Mucosa of gallbladder (tissue), 1 donor: ENCODE measurements at places on chromosomes 16 and 17. TPM values are rescaled to one million over a fixed set of nuclear protein-coding genes. Genes with fewer than 3 reads are reported as not detected.

DNA sequence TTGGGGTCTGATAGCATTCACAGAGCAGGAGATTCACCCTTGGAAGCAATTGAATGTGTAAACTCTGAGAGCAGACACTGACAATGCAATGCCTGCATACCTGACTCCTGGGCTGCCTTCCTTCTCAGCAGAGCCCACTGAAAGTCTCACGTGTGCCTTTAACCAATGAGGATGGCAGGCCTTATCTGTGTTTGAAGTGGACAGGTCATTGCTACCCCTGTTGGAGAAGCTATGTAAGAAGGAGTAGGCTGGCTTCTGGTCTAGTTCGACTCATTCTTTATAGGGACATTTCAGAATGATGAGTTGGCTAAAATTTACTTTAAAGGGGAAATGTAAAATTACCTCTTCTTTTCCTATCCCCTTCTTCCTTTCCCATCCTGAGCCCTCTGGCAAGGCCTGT lies 446.3 kb downstream of the SLC39A11 start:
- no peak for DNase-seq

GRCh38 chr16:70508752-70509151 lies 14.6 kb downstream of the COG4 start:
- DNase-seq, result no peak

DNA sequence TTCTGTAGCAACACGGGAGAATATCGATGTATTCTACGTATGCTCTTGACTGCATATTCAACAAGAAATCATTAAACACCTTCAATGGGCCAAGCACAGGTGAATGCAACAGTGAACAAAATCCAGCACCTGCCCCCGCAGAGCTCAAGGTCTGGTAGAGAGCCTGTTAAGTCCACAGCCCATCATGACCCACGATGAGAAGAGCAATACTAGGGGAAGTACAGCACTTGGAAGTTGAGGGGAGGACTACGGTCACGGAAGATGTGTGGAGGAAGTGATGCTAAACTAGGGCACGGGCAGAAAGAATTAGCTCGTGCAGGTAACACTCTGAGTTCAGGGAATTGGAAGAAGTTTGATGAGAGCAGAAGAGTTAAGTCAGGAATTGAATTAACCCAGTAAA lies 253.6 kb downstream of the HAPSTR1 start:
- DNase-seq, result no peak

DNA sequence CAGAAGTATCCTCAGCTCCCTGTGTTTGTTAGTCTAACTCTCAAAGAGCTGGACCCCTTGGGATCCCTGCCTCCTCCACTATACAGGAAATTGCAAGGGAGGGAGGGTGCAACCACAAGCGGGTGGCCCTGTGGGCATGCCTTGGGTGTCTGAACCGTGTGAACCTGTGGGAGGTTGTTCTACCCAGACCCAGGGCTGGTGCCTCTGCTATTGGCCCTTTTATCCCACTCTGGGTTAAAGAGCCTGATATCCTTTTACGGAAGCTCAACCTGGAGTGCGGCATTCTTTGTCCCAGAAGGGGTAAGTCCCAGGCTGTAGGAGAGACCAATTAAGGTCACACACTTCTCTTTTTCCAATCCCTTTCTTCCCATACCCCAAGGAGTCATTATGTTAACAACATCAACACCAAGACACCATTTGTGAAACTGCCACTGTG lies 53.4 kb downstream of the ARSG start:
- DNase-seq, result no peak

The TMEM220 gene
- 17.7 TPM for total RNA-seq
